ELR (cell line): ENCODE measurements at places on chromosomes 7 and 10.

DNA sequence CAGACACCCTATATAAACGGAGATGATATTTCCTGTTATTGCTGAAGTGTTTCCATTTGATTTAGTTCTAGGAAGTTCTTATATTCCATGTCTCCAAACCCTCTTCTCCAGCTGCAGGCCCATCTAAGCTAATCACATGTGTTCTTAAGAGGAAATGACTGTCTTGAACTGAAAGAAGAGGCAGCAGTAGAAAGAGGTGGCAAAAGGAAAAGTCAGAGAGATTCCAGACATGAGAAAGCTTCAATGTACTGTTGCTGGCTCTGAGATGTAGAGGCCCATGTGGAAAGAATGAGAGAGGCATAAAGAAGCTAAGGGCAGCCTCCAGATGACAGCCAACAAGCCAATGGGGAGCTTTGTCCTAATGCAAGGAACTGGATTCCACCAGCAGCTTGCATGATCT is 287.2 kb downstream of the GFRA1 start:
- no peak for DNase-seq

GRCh38 chr7:98213888-98214810 is 2.9 kb downstream of the BHLHA15 start:
- DNase-seq: no peak

DNA sequence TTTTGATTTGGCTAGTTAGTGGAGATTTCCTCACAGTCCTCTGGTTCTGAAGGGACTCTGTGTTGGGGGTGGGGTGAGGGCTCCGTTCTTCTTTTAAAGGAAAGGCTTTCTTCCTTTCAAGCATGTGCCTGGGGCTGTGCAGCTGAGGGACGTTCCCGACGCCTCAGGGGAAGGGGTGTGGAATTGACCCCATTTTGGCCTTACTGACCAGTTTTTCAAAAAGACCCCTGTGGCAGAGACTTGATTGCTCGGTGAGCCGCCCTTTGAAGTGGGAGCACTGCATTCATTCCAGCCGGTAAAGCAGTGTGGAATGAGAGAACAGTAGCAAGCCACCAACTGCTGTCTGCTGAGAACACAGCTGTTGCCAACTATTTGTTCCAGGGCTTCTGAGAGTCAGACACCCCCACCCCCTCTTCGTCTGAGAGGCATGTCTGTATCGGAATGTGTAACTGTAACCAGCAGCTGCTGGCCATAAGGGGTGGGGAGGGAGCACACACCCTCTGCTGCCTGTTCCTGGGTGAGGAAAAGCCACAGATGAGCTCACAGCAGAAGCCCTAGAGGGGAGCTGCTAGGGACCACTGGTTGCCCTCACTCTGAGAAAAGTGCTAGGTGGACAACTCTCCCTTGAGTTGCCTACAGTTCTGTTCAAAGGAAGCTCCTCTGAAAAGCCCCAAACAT is 33.2 kb downstream of the WBP1L start:
- DNase-seq: peak; percentile 91

- no peak for DNase-seq
Measured at GRCh38 chr7:43273939-43274719, 161.7 kb downstream of the HECW1 start.

GRCh38 chr10:108303149-108303548 is 1138.6 kb upstream of the SORCS1 start:
- peak; percentile 54 for DNase-seq

DNA sequence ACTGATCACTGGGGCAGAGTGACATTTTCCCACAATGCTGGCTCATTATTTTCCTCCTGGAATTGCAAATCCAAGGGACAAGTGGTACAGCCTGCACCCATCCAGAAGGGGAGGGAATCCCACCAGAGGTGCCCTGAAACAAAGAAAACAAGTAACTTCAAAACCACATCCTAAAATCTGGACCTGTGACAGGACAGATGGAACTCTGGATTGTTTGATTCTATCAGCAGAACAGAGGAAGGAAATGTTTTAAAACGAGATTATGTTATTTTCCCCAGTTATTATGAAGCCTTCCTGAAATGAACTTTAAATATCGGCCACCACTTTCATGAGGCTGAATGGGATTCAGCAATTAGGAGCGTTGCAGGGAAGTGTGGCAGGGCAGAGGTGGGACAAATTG is 62.2 kb upstream of the ECHDC3 start:
- DNase-seq: no peak

GRCh38 chr7:136074843-136075242 is 97.7 kb upstream of the MTPN start:
- no peak for DNase-seq

GRCh38 chr10:73366381-73367298 is 8.0 kb upstream of the CFAP70 start:
- no peak for DNase-seq

GRCh38 chr7:88132725-88133124 is 87.1 kb downstream of the SRI start:
- DNase-seq: no peak

GRCh38 chr10:87803328-87803727 is 14.7 kb downstream of the ATAD1 start:
- DNase-seq: no peak

- DNase-seq: peak; percentile 37
Measured at GRCh38 chr10:22618078-22618785, 96.1 kb downstream of the PIP4K2A start.

DNA sequence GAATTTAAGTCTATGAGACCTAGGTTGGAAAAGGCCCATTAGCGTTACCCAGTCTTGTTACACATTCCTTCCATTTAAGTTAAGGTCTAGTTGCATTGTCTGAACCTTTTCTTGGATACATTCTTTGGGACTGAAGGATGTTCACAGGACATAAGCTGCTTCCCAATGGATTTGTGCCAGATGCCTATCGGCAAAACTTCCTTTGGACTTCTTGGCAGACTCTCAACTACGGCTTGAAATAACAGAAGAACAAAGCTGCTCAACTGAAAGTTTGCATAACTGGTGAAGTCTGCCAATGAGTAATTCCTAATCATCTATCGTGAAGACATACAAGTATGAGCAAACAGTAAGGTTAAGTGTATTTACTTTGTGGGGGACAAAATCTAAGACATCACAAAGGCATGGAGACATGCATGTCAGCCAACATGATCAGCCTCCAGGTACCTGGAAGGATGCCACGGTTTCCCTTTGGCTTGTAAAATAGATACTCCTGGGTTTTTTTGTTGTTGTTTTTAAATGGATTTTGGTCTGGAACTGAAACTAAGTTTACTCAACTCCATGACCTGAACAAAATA is 35.4 kb downstream of the MALSU1 start:
- DNase-seq: peak; percentile 100

DNA sequence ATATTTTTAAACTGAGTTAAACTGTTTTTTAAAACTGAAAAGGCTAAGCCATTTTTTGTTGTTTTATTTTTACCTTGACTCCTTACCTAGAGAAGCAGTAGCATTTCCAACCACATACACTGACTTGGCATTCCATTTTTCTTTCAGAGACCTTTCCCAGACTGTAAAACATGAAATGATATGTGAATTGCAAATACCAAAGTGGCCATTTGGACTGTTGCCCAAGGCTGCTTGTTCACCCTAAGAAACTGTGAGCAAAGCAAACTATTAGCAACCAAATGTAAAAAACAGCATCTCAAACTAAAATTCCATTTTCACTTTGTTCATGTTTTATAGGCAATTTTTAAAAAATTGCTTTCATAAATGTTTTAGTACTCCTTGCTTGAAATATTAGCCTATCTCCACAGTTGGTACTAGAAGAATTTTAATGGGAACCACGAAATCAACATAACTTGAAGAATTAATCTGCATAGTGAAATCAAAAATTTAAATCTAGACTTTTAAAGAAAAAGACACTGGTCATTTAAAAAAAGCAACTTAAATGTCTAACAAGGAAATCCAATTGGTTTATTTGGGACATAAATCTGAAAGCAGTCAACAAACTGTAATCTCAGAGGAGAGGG is 10.8 kb downstream of the UROS start:
- DNase-seq: no peak

- no peak for DNase-seq
Measured at GRCh38 chr10:120494313-120494710, 37.3 kb downstream of the PLPP4 start.

- peak; percentile 88 for DNase-seq
Measured at GRCh38 chr7:14836571-14837189, 65.9 kb downstream of the DGKB start.

DNA sequence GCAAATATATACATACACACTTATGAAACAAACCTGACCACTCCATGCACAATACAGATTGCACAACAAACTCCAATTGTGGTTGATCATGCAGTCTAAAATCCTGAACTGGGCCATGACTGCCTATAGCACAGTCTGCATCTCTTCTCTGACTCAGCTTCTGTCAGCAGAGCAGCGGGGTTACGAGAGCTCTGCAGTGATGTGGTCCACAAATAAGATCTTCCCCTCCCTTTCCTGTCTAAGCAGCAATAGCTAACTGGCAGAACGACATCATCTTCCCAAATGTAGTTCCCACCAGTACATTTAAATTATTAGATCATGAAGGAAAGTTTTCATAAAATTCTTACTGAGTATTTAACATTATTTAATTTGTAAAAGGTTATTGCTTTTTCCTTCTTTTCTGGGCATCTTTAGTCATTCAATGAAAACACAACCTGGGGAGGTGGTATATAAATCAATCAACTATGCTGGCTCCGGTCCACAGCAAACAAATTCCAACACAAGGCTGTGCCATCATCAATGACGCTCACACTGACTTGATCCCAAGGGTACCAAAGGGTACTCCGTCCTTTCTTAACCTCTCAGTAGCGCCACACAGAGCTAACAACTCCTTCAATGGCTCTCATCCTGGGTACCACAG is 17.1 kb downstream of the ARHGAP21 start:
- peak; percentile 95 for DNase-seq

GRCh38 chr10:58856508-58857240 is 319.8 kb upstream of the PHYHIPL start:
- peak; percentile 98 for DNase-seq

DNA sequence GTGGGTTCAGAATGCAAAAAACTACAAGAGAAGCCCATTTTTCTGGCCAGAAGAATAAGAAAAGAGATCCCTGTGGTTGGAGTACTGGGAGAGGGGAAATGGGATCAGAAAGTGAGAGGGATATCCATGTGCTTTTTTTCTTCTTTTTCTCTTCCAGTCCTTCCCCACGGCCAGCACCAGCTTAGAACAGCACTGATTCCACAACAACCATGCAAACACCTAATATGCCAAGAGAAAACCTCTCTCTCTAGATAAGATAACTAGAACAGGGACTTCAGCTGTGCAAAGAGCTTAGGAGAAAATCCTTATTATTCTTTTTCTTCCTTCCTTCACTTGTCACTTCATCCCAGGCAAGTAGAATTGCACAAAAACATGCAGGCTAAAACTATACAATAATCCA is 83.5 kb downstream of the ELAPOR2 start:
- no peak for DNase-seq

DNA sequence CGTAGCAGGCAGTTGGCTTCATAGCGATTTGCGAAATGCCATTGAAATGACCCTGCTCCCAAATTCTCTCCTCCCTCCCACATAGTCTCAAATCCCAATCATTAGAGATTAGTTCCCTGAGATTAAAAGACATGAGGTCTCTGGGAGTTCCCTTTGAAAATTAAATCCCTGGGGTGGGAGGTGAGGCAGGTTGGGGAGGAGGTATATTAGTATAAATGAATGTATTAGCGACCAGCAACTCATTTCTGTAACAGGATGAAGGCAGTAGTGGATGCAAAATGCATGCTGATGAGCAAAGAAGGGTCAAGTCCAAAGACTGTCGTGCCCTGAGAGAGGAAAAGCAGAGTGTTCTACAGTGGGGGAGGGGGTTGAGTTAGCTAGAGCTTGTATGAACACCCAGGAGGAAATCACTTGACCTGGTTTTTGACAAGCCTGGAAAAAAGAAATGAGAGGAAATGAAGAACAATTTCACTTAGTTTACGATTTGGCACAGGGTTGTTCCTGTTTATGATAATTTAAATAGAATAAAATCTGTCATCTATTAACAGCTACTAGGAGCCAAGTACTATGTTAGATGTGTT is 79.6 kb upstream of the MTPN start:
- DNase-seq: no peak
